ENCODE measurements at places on chromosomes 16 and 17.

GRCh38 chr16:56362706-56363105 is 62.6 kb downstream of the AMFR start:
- no peak for DNase-seq

DNA sequence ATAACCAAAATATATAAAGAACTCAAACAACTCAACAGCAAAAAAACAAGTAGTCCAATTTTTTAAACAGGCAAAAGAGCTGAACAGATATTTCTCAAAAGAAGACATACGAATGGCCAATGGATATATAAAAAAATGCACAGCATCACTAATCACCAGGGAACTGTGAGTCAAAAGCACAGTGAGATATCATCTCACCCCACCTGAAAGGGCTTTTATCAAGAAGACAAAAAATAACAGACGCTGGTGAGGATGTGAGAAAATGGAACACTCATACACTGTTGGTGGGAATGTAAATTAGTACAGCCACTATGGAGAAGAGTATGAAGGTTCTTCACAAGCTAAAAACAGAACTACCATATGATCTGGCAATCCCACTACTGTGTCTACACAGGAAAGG is 7.4 kb downstream of the XYLT1 start:
- no peak for DNase-seq

DNA sequence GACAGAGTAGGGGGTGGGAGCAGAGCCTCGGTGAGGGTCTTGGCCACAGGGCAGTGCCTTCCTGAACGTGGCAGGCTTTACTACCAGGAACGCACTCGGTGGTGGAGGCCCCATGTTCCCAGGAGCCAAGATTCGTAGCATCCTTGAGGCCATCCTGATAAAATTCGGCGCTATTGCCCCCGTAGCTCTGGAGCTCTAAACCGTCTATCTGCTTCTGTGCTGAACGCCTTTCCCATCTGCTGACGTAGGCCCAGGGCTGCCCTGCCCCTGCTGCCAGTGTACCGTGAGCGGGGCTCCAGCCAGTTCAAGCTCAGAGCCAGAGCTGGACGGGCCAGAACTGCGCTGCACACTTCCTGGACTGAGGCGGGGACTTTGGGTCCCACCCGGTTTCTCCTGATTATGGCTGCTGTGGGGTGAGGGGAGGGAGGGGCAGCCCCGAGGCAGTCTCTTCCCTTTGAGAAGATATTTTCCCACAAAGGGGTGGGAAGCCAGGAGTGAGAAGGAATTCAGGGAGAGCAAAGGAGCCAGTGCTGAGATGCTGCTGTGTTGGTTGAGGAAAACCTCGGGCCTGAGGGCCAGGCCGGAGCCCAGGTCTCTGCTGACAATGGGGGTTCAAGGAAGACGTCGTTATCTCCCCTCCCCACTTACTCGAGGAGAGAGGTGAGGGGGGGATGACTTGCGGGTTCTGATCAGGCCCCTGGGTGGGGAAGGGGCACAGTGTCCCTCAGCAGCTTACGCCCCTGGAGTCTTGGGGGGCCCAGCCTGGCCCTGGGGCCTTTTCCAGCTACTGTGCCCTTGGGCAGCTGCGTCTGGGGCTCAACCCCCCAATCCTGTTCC is 29.4 kb downstream of the OR1D5 start:
- no peak for DNase-seq

GRCh38 chr17:80827646-80828643 is 163.7 kb upstream of the CHMP6 start:
- DNase-seq, result no peak

- no peak for DNase-seq
Observed at GRCh38 chr16:67459861-67460150, 21.2 kb downstream of the ATP6V0D1 start.
